KG1 (cell line): ENCODE measurements at places on chromosomes 11 and 22.

DNA sequence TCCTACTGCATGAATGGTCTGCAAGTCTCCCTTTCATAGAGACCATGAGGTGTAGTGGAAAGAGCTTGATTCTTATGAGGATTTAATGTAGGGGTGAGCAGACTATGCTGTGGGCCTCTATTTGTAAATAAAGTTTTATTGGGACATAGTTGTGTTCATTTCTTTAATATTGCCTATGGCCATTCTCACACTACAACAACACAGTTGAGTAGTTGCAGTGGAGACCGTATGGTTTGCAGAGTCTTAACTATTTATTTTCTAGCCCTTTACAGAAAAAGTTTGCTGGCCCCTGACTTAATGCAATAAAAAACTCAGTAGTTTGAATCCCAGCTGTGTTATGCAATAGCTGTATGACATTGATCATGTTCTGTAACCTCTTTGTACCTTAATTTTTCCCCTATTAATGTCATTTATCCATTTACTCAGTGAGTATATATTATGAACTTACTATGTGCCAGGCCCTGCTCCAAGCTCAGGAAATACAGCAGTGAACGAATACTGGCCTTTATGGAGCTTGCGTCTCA, 106.3 kb downstream of the ATXN10 start:
- no peak for DNase-seq

DNA sequence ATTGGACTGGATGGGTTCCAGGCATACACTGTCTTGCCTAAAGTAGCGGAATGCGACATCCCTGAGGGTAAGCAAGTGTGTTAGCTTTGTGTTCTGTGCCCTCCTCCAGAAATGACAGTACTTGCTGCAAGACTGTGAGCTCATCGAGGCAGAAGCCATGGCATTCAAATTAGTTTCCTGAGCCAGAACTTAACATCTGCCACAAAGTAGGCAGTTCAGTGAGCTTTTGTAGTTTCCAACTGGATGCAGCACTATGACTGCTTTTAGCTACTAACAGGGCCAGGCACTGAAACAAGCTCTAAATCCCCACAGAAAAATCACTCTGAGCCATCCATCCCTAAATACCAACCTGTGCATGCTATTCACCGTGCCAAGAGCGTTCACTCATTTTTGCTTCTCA, 1.2 kb upstream of the FAR1 start:
- DNase-seq = no peak

GRCh38 chr11:11871991-11872401, 30.2 kb downstream of the USP47 start:
- no peak for DNase-seq

- DNase-seq = no peak
Measured at GRCh38 chr11:130156108-130157022, 3.2 kb upstream of the ST14 start.

GRCh38 chr11:2301631-2302305, at the start of the genes C11orf21 and TSPAN32:
C11orf21 (minus strand) TSS chr11:2301918; CDS start chr11:2301808, 110 bp downstream.
TSPAN32 (plus strand) TSS chr11:2302013; CDS start chr11:2302150, 137 bp downstream.
- peak; percentile 85 for DNase-seq

DNA sequence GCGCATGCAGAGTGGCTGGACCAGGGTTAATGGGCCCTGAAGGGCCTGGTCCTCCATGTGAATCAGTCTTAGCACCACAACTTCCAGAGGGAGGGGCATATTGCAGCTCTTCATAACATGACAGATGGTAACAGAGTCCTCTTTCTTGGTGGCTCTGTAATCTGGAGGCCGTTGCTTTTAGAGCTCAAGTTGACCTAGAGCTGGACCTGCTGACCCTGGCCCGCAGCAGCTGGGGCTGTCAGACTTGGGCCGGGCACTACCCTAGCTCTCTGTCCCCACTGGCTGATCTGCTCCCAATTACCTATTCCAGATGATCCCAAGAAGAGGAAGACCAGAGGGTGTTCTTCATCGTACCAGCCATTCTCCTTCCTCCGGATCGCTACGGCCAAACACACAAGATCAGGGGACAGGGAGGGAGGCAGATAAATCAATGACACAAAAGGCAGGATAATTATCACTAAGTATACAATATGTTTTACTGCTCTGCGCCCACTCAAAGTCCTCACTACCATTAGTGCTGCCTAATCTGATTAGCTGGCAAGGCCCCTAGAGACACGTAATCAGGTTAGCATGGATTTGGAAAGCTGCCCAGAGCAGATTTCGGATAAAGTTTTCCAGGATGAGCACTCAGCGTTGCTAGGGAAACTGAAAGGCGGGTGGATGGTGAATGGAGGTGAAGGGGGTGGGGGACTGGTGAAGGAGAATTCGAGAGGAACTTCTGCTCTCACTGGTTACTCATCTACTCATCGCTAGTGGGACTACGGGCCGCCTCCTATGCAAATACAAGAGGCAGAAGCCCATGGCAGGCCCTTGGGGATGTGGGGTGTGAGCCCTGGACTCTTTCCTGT, 64.5 kb upstream of the PHOX2A start:
- DNase-seq = no peak

- DNase-seq = no peak
Measured at GRCh38 chr11:45159781-45160365, 13.4 kb downstream of the PRDM11 start.

GRCh38 chr11:67022341-67022933, 497 bp upstream of the SYT12 start:
- no peak for DNase-seq

GRCh38 chr11:495537-495931, 11.5 kb downstream of the RNH1 start:
- DNase-seq = no peak

- no peak for DNase-seq
Measured at GRCh38 chr22:28921585-28921879, 38.2 kb downstream of the ZNRF3 start.

GRCh38 chr22:36977401-36977861, 41.8 kb downstream of the TST start:
- peak; percentile 70 for DNase-seq

- no peak for DNase-seq
Measured at GRCh38 chr11:113977071-113977490, 2.2 kb downstream of the HTR3A start.

DNA sequence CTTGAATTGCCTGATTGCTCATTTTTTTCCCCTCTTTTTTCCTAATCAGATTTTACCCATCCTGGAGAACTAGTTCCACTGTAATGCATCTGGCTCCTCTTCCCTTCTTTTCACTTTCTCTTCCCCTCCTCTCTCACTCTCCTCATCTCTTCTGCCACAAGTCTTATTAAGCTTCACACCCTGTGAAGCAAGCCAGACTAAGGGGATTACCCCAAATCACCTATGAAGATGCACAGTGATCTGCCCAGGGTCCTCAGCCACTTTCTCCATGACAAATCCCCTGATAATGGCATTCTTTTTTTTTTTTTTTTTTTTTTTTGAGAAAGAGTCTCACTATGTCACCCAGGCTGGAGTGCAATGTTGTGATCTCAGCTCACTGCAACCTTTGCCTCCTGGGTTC, 11.2 kb downstream of the UBASH3B start:
- no peak for DNase-seq

GRCh38 chr11:59225017-59225416, 12.3 kb upstream of the MPEG1 start:
- DNase-seq = no peak

GRCh38 chr11:1012740-1013630, 23.5 kb downstream of the MUC6 start:
- DNase-seq = no peak

GRCh38 chr11:123357990-123358827, 71.9 kb upstream of the GRAMD1B start:
- no peak for DNase-seq

- no peak for DNase-seq
Measured at GRCh38 chr11:102138223-102138622, 28.0 kb downstream of the YAP1 start.

DNA sequence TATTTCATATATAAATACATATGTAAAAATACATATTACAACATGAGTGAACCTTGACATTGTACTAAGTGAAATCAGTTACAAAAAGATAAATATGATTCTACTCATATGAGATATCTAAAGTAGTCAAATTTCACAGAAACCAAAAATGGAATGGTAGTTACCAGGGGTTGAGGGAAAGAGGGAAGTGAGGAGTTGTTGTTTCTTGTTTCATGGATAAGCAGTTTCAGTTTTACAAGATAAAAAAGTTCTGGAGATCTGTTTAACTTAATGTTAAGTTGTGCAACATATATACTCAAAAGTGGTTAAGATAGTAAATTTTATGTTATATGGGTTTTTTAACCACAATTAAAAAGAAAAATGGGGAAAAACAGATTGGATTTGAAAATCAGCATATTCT, 107.7 kb downstream of the ELP4 start:
- DNase-seq = no peak

- DNase-seq = no peak
Measured at GRCh38 chr22:30717331-30717921, 22.8 kb downstream of the OSBP2 start.

DNA sequence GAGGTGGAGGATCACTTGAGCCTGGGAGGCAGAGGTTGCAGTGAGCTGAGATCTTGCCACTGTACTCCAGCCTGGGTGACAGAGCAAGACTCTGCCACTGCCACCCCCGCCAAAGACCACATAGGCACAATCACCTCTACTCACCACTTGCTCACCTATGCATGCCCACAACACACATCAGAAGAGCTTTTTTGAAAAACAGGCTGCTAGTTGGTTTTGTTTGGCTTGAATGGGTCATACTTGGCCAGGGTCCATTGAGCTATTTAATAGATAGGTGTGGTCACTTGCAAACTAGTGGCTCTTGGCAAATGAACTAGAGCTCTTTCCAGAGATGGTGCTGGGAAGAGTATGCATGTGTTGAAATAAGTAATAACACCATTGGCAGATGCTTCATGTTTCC, 80.1 kb downstream of the EMSY start:
- no peak for DNase-seq

- DNase-seq = no peak
Measured at GRCh38 chr11:10587995-10588394, 19.5 kb upstream of the LYVE1 start.

- no peak for DNase-seq
Measured at GRCh38 chr22:47805394-47805935, 1043.0 kb downstream of the TBC1D22A start.

- no peak for DNase-seq
Measured at GRCh38 chr11:60206616-60207015, 23.7 kb upstream of the MS4A6A start.

- no peak for DNase-seq
Measured at GRCh38 chr11:125188021-125188420, 23.5 kb downstream of the PKNOX2 start.

DNA sequence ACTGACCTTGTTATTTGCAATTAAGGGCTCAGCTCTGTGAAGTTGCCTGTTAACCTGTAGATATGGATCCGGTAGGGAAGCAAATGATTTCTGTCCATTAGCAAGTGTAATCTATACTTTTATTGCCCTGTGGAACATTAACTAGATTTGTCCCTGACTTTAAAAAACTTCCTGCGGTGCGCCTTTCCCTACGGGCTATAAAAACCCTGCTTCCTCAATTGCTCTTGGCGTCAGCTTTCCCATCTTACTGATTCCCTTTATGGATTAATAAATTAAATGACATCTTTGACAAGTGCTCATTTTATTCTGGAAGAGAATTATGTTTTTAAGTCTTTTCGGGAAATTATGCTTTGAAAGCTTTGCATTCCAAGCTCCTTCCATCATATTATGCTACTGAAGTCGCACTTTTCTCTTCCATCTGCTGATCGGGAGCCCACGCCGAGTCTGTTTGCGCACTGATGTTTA, 18.3 kb upstream of the CLMP start:
- no peak for DNase-seq

- DNase-seq = no peak
Measured at GRCh38 chr11:134878785-134879184, 466.7 kb upstream of the B3GAT1 start.

DNA sequence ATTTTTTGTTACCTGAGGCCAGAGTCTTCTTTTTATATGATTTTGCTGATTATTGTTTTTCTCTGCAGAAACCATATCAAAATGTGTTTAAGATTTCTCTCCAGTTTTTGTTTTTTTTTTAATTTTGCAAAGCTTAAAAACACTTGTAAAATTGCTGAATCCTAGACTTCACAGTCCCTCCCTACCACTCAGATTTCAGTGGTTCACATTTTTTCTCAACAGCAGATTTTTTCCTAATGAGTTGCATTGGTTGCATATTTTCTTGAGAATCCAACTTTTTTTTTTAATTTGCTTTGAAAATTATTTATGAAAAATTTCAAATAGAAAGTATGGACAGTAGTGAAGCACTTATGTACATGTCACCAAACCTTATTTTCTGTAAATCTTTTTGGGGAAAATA, 5.8 kb downstream of the ARL14EP start:
- no peak for DNase-seq

DNA sequence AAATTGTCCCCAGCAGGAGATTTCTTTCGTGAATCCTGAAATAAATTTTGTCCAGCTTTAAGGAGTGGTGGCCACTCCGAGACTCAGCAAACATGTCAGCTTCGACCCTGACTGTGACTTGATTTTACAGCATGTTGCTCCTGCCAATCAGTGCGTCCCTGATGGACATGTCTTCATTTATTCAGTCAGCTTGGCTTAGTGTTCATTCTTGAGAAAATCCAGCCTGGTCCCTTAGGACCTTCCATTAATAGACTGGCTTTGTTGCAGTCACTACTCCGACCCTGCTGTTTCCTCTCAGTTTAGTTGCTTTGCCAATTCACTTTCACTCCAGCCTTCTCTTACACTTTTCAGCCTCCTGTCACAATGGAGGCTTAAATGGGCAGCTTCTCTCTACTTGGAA, 30.5 kb downstream of the TMPRSS5 start:
- DNase-seq = no peak

DNA sequence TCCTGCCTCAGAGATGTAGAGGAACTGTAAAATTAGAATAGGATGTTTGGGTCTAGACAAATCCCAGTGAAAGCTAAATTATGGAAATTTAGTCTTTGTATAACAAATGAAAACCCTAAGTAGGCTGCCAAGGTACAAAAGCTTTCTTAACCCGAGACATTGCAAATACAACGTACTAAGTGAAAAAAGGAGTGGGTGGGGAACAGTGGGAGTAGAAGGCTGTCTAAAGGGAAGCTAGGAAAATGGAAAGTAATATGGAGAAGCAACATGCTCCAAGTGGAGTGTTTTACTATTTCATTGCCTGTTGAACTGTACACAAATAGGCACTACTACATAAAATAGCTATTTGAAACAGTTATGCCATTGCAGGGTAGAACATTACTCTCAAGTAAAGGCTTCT, 6.8 kb upstream of the LIN7C start:
- DNase-seq = no peak

DNA sequence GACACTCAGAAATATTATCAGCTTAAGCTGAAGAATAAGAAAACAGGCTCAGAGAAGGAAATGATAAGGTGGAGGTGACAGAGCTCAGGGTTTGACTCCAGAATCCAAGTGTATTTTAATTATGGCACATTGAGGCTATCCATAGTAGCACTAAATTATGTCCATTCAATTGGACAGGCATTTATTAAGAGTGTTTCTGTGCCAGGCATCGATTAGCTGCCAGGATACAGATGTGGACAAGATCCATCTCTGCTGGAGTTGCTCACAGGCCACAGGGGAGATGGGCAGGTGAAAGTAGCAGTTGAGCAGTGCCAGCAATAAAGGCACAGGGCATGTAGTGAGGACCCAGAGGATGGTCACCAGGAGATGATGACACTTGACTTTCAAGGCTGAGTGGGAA, 592.5 kb downstream of the INSC start:
- no peak for DNase-seq
